Stimulated activated CD4-positive, alpha-beta T cell treated with anti-CD3 and anti-CD28 coated beads, Interleukin-4, amount 100 ng/mL, for 4 hours (primary cell): ENCODE measurements at places on chromosomes 11 and 22.

- no peak for DNase-seq
These were observed 58.2 kb upstream of the LMO1 start for GRCh38 chr11:8321876-8322275.

GRCh38 chr11:87397011-87397865, 359.5 kb downstream of the TMEM135 start:
- no peak for DNase-seq

DNA sequence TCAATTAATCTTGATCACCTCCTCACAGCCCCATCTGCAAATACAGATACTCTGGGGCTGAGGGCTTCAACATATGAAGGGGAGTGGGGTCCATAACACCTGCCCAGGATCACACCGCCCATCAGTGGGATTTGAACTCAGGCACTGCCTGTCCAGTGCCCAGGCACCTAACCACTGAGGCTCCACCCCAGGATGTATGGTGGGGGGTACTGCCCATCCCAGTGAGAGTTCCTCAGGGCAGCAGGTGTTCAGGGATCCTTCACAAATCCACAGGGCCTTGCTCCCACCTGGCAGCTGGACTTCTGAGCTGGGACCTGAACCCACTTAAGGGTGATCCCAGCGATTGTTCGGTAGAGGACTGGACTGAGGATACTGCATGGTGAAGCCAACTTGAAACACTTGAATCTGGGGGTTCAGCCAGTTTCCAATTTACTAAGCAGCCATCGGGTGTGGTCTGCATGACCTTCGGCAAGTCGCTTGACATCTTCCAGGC, 33.3 kb downstream of the PRDM11 start:
- DNase-seq = no peak

DNA sequence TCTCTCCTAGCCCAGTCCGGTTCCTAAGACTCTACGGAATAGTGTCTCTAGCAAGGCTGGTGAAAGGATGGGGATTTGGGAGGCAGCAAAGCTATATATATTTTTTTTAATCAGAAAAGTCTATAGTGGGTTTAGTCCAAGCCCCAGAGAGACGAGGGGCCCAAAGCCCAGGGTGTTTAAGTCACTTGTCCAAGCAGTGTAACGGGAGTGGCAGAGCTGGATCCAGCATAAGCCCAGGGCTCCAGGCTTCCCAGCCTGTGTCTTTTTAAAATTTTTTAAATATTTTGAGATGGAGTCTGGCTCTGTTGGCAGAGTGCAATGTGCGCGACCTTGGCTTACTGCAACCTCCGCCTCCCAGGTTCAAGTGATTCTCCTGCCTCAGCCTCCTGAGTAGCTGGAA, 6.8 kb downstream of the GRIK4 start:
- DNase-seq = no peak

DNA sequence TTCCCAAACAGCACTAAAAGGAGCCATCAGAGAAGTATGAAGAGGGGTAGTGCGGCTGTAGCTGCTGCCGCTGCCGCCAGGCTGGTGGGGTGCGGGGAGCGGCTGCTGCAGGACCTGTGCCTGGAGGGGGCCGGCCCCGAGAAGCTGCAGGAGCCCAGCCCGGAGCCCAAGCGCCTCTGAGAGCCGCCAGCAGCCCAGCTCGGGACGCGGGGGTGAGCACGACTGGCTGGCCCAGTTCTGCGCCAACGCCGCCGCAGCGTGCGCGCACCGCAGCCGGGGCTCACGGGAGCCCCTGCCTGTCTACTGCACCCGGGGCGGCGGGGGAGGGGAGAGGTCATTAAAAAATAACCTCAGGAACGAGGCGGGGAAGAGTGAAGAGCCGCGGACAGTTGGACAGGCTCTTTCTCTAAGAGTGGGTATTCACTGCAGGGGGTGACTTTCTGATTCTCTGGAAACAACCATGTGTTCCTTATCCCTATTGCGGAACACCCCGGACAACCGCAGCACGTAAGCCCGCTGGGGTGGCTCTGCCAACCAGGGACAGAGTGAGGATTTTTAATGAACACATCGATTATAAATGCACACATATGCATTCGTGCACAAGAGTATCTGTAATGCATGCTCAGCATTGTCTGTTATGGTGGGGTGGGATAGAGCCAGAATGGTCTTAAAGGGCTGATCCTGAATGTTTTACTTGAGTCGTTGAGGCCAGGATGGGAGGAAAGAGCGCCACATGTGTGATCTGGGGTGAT, 453 bp downstream of the GAS2 start:
- DNase-seq = no peak

GRCh38 chr11:14768526-14769188, 123.4 kb downstream of the CYP2R1 start:
- no peak for DNase-seq

- no peak for DNase-seq
These were observed 715.8 kb upstream of the LRRC4C start for GRCh38 chr11:42175203-42175602.

GRCh38 chr22:28911777-28912669, 28.7 kb downstream of the ZNRF3 start:
- DNase-seq = no peak

- DNase-seq = no peak
These were observed 232.2 kb downstream of the DDX10 start for GRCh38 chr11:108897071-108897481.

- no peak for DNase-seq
These were observed 4.3 kb upstream of the TRIM44 start for GRCh38 chr11:35658020-35658948.

DNA sequence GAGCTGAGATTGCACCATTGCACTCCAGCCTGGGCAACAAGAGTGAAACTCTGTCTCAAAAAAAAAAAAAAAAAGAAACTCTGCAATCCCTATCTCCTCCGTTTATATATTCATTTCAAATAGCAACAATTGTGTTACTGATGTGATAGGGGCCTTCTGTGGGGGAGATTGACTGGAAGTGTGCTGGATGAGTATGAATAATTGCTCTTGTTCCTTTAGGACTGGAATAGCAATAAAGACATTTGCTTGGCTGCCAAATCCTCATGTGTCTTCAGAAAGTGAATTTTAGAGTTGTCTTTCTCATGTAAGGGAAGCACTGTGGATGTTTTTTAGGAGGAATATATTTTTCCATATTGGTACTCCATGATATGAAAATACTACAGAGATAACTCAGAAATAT, 21.1 kb upstream of the ME3 start:
- no peak for DNase-seq

- DNase-seq = no peak
These were observed 179.4 kb downstream of the CADM1 start for GRCh38 chr11:115324581-115325432.

- no peak for DNase-seq
These were observed 25.0 kb downstream of the MAML2 start for GRCh38 chr11:96317985-96318384.
